ENCODE measurements at places on chromosomes 3 and 15.

GRCh38 chr3:196868297-196868661, 559 bp downstream of the SENP5 start:
- no peak for DNase-seq

DNA sequence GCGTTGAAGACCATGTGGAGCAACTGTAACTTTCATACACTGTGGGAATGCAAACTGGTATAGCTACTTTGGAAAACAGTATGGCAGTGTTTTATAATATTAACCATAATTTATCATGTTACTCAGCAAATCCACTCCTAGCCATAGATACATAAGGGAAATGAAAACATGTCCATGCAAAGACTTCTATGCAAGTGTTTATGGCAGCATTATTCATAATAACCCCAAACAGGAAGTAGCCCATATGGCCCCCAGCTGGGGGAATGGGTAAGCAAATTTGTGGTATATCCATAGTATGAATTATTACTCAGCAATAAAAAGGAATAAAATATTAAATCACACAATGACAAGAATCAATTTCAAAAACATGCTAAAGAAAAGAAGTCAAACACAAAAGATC, 23.0 kb upstream of the GATA2 start:
- no peak for DNase-seq

DNA sequence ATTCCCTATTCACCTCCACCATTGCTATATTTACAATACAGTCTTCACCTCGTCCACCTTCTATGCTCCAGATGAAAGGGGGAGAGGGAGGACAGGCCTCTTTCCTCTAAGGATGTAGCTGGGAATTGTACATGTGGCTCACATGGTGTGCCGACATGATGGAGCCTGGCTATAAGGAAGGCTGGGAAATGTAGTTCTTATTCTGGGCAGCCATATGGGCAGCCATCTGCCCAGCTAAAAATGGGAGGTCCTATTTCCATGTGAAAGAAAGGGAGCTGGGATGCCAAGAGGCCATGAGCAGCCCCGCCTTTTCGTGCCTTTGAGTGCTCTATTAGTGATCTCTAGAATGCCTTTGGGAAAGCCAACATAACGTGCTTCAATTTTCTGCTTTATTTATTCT, 27.1 kb upstream of the MGLL start:
- DNase-seq: no peak

- DNase-seq: no peak
Measured at GRCh38 chr15:62606376-62607113, 436.0 kb upstream of the TPM1 start.

- no peak for DNase-seq
Measured at GRCh38 chr3:138196023-138196422, 8.9 kb downstream of the ARMC8 start.

DNA sequence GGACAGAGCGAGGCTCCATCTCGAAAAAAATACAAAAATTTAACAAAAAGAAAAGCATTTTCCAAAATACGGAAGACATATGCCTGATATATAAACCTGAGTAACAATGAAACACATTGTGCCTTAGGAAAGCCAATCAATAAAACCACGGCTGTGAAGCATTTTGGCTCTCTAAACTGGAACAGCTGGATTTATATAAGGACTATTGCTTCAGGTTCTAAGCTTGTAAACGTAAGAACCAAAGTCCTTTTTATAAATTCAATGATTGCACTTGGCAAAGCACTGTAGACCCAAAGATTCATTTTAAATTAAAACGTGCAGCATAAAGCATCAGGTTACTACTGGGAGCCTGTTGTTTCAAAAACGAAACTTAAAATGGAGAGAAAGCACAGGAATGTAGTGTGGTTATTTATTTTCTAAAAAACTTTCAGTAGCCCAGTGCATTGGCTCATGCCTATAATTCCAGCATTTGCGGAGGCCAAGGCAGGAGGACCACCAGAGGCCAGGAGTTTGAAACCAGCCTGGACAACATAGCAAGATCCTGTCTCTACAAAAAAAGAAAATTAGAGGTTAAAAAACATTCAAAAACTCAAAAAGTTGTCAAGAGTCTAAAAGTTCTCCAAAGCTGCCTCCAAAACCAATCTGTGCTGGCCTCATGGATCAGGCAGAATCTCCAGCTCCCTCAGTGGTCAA, 61.5 kb downstream of the USF3 start:
- DNase-seq: no peak

- no peak for DNase-seq
Measured at GRCh38 chr3:178082326-178082906, 453.8 kb upstream of the KCNMB2 start.

GRCh38 chr3:189787191-189787590, 156.0 kb downstream of the TP63 start:
- no peak for DNase-seq

- DNase-seq: no peak
Measured at GRCh38 chr3:17302774-17303173, 418.0 kb downstream of the PLCL2 start.

DNA sequence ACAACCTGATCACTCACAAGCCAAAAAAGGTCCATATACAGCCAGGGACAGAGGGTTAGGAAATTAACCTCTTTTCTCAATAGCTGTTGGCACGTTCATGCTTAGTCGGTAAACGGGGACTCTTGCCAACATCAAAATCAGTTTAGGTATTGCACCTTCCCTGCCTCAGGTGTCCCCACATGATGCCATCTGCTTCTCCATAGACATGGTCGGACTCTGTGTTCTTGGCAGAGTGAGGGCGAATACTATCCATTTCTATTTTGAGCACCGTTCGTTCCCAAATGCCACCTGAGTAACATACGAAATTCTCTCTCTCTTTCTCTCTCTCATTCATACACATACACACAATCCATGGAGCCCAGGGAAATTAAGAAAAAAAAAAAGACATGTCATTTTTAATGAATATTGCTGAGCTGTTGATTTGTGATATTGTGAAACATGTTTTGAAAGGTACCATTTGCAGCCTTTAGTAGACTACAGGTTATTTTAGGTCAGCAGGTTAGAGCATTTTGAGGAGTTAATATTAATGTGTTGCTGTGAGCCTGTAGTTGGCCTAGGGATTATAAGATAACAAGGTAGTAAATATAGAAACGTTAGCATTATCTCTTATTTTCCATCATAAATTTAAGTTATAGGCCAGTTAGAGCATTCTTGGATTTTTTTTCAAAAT, 78.5 kb downstream of the GHSR start:
- DNase-seq: no peak

GRCh38 chr15:54208786-54209185, 230.5 kb downstream of the UNC13C start:
- DNase-seq: no peak

- DNase-seq: no peak
Measured at GRCh38 chr15:40443846-40444245, 3.1 kb downstream of the BAHD1 start.

- DNase-seq: no peak
Measured at GRCh38 chr3:138082085-138082991, 33.1 kb downstream of the DZIP1L start.

DNA sequence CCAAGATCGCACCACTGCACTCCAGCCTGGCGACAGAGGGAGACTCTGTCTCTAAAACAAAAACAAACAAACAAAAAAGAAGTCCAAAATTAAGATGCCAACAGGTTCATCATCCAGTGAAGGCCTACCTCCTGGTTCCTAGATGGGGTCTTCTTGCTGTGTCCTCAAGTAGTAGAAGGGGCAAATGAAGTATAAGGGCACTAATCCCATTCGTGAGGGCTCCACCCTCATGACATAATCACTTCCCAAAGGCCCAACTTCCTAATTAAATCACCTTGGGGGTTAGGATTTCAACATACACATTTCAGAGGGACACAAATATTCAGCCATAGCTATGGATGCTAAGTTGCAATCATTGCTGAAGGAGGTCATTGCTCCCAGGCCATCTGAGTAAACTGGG, 45.8 kb downstream of the PCNP start:
- DNase-seq: no peak
